Heart left ventricle (tissue), 16 donors: ENCODE measurements at places on chromosomes 2 and 18. TPM values are rescaled to one million over a fixed set of nuclear protein-coding genes. Genes with fewer than 3 reads are reported as not detected.
A peak's percentile ranks its signal among the peaks of the same experiment; 100 is the strongest.

NDC80 gene
- total RNA-seq, result 0.51 TPM

DNA sequence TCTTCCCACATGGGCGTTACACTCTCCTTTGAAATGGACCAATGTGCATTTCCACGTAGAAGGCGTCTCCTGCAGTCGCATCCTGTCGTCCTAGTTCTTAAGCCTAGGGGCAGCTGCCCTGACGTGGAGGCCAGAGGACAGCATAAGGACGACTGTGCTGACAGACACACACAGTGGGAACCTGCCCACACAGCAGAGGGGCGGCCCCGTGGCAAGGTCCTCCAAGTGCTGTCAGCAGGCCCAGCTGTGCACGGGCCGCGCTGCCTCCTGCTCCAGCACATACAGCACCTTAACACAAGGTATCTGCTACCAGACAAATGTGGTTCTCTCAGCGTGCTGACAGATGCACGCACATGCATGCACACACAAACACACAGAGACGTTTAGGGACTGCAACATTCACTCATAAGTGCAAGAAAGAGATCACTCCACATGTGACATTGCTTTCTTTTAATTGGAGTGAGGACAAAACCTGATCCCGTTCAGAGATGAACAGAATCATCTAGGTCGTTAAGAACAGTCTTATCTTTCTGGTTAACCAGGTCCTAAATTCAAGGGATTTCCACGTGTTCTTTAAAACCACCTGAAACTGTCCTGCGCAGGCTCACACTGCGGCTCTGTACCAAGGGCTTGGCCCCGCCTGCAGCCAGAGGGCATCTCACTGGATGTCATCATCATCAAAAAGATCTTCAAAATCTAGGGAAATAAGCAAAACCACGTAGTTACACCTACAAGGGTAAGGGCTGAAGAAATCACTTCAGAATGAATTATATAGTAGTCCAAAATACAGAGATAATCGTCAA lies 5.5 kb downstream of the COPS9 start:
- peaks cover 71% of the 10 kb centered on the region for H3K36me3 ChIP-seq
- no peak overlapping the region for H3K4me3 ChIP-seq
- H3K4me1 ChIP-seq, result peaks cover 10% of the 10 kb centered on the region
- H3K27ac ChIP-seq, result no peak overlapping the region

- DNase-seq, result no peak
- no peaks in the 10 kb centered on the region for H3K27me3 ChIP-seq
- no peak overlapping the region for H3K4me3 ChIP-seq
Measured at GRCh38 chr2:18976168-18976961, 382.1 kb downstream of the OSR1 start.

PTH2R gene
- total RNA-seq, result not detected

TNFAIP6 gene
- 8.1 TPM for total RNA-seq

DNA sequence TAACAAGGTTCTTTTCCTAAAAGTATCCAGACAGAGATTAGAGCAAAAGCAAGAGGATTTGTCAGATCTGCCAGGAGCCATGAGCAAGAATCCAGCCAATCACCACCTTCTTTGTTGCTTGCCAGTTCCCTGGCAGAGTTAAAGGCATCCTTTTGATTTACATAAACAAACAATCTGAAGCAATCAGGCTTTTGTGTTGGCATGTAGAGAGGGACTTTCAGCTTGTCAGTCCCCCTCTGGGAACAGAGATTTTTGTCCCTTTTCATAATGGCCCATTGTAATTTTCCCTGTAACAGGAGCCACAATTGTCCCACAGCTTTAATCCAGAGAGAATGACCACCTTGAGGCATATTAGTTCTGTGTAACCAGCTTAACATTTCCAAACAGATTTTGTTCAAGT lies at the start of gene ERMN:
Gene ERMN, minus strand, starts transcription at position 39 of the 400 bp plus-strand sequence. CDS start 182 bp downstream, outside the sequence.
- H3K36me3 ChIP-seq, result no peaks in the 10 kb centered on the region
- H3K27me3 ChIP-seq, result peaks cover 5% of the 10 kb centered on the region
- H3K27ac ChIP-seq, result no peak within 1 kb of the TSS
- H3K4me3 ChIP-seq, result no peak within 1 kb of the TSS

- H3K4me1 ChIP-seq, result no peaks in the 10 kb centered on the region
- no peak for DNase-seq
- no peaks in the 10 kb centered on the region for H3K36me3 ChIP-seq
- no peak overlapping the region for H3K27ac ChIP-seq
- H3K27me3 ChIP-seq, result no peaks in the 10 kb centered on the region
- no peak overlapping the region for H3K4me3 ChIP-seq
Measured at GRCh38 chr18:78390348-78390951, 589.2 kb upstream of the SALL3 start.

DNA sequence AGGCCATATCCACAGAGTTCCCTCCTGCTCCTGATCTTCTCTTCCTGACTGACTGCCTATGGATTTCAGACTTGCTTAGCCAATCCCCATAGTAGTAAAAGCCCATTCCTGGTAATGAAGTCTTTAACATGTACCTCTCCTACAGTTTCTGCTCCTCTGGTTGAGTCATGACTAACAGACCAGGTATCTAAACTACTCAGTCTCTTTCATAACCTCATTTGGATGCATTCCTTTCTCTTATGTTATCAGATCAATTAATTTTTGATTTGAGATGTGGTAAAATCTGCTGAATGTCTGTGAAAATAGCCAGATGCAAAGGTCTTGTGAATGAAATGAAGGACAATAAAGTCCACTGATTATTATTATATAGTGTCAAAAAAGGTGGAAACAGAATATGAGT lies 198.0 kb downstream of the NBAS start:
- no peak overlapping the region for H3K27ac ChIP-seq
- H3K4me3 ChIP-seq, result no peak overlapping the region
- no peaks in the 10 kb centered on the region for H3K4me1 ChIP-seq
- H3K27me3 ChIP-seq, result no peaks in the 10 kb centered on the region
- peaks cover 43% of the 10 kb centered on the region for H3K36me3 ChIP-seq
- DNase-seq, result no peak

AQP4 gene
- total RNA-seq, result 15.2 TPM

REG1B gene
- 0.34 TPM for total RNA-seq

- no peak overlapping the region for H3K27ac ChIP-seq
- no peaks in the 10 kb centered on the region for H3K36me3 ChIP-seq
Measured at GRCh38 chr2:140186313-140186712, 1406.1 kb upstream of the NXPH2 start.

DNA sequence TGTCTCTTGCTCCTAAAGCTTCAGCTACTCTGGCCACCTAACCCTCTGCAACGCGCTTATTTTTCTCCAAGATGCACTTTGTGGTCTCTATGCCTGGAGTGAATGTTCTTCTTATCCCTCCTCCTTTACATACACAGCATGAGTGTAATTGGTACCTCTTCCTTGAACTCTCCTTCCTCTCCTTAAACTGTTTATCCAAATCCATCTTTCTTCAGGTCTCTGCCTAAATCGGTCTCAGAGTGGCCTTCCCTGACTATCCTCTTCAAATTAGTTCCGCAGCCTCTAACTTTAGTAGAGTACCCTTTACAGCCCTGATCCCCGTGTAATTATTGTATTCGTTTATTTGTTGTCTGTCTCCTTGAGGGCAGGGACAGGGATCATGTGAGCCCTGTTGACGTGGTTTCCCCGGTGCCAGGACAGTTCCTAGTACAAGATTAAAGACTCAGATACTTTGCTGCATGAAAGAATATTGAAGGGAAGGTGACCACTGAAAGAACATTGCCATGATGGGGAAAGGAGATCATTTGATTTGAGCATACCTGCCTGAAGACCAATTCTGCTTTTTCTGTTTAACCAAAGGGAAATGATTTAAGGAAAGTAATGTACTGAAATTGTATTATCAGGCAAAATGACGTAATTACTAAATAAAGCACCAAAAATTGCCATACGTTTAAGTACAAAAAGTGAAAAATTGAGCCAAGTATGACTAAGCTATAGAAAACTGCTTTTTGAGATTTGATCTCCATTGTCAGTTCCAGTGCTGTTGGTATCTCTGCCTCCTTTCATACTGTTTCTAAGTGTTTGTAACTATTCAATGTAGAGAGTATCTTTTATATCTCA lies 1.2 kb downstream of the CNOT9 start:
- H3K4me3 ChIP-seq, result peak overlapping the region; percentile 60
- H3K36me3 ChIP-seq, result peaks cover 36% of the 10 kb centered on the region
- no peaks in the 10 kb centered on the region for H3K27me3 ChIP-seq
- H3K27ac ChIP-seq, result peak overlapping the region; percentile 95

GRCh38 chr2:56195563-56195962 lies 11.8 kb downstream of the CCDC85A start:
- H3K4me3 ChIP-seq, result no peak overlapping the region
- H3K27ac ChIP-seq, result no peak overlapping the region
- DNase-seq, result no peak
- H3K36me3 ChIP-seq, result no peaks in the 10 kb centered on the region

GRCh38 chr18:48725562-48725961 lies 186.7 kb downstream of the CTIF start:
- H3K4me1 ChIP-seq, result no peaks in the 10 kb centered on the region
- no peak overlapping the region for H3K27ac ChIP-seq
- no peak overlapping the region for H3K4me3 ChIP-seq
- H3K27me3 ChIP-seq, result no peaks in the 10 kb centered on the region
- DNase-seq, result no peak

DNA sequence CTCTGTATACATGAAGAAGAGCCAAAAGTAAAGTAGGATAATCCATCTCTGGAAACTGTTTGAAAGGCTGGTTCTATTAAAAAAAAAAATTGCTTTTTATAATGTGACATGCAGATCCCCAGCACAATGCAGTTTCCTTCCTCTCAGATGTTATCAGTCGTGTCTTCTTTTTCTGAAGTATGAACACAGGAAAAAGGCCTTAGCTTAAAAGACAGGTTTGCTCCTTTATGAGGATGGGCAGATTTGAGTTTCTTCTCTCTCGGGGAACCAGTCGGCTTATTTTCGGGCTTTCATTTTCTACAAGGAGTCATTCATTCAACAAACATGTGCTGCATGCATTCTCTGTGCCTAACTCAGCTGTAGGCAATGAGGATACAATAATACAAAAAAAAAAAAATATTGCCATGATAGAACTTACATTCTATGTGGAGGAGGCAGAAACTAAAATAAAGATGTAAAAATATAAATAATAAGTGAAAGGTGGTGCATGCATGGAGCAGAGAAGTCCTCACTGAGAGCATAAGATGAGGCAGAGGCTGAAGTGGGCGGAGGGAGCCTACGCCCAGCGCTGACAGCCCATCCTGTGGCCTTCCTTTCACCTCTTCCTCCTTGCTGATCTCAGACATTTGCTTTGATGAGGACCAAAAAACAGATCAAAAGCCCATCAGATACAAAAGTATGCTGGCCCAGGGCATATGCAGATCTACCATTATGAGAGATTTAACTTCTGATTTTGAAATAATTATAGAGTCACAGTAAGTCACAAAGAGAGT lies at the start of gene CD226:
Gene CD226, minus strand, starts transcription at position 513 of the 773 bp plus-strand sequence. Its CDS starts 467 bp downstream, at position 46.
- H3K27me3 ChIP-seq, result no peaks in the 10 kb centered on the region
- H3K27ac ChIP-seq, result no peak within 1 kb of the TSS
- no peak for DNase-seq
- peaks cover 20% of the 10 kb centered on the region for H3K4me1 ChIP-seq
- H3K36me3 ChIP-seq, result no peaks in the 10 kb centered on the region
- H3K4me3 ChIP-seq, result no peak within 1 kb of the TSS

CYTIP gene
- 0.53 TPM for total RNA-seq

DNA sequence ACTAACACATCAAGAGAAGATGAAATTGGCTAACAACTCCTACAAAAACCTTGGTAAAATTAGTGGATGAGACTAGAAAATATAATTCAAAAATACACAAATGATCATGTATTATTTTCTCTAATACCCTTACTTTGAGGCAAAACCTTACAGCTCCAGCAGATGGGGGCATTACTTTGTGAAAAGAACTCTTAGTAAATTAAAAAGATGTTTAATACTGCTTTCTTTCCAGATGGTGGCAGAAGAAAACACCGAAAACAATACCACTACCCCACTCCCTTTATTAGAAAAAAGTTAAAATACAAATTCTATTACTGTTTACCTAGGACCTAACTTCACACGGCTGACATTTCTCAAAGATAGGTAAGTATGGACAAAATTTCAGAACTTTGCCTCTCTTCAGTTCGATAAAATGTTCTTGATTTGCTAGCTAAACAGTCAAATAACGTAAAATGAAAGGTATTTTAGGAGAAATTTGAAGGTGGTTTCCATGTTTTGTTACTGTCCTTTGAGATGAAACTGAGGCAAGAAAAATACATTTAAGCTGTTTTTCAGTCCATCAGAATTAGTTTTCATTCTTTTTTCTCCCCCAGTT lies 30.6 kb downstream of the ORC4 start:
- H3K27me3 ChIP-seq, result no peaks in the 10 kb centered on the region
- H3K4me1 ChIP-seq, result no peaks in the 10 kb centered on the region
- H3K36me3 ChIP-seq, result no peaks in the 10 kb centered on the region
- no peak overlapping the region for H3K4me3 ChIP-seq
- no peak for DNase-seq
- H3K27ac ChIP-seq, result no peak overlapping the region
